H1 (cell line): ENCODE measurements at places on chromosomes 5 and 9.

DNA sequence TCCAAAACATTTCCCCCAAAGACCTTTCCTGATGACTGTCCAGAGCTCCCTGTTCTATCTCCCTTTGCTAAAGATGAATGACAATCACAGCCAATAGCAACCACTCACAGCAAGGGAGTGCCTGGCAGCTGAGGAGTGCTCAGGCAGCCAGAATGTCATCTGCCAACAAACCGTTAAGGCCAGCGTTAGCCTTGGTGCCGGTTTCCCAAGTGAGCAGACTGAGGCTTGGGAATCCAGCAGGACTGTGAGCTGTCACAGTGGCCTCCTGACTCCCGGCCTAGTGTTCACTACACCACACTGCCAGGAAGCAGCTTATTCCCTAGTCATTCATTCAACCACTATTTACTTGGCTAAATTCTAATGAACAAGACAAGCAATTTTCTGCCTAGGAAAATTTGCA, 24.7 kb downstream of the STK10 start:
- no peak for DNase-seq

DNA sequence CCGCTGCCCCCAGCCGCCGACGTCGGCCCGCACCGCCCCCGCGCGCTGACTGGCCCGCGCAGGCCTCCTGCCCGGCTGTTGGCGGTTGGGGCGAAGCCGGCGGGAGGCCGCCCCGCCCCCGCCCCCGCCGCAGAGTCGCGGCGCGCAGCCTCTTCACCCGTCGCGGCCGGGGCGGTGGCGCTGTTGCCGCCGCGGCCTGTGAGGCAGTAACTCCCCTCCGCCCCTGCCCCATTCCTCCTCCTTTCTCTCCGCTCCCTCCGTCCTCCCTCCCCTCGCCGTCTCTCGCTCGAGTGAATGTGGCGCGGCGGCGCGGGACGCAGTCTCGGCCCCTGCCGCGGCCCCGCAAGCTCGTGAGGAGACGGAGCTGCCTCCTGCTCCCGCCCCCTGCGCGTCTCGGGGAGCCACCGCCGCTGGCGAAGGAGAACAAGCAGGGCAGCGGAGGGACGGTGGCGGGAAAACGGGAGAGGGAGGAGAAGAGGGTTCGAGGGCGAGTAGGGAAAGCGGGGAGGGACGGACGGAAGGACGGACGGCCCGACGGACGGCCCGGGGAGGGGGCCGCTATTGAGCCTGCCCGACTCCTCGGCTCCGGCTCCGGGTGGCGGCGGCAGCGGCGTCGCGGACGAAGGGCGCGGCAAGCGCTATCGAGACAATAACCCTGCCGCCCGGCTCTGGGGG, 637 bp upstream of the ERBIN start:
- peak; percentile 85 for DNase-seq

GRCh38 chr5:140239939-140240700, 62.8 kb downstream of the PFDN1 start:
- DNase-seq = peak; percentile 86

- DNase-seq = no peak
Observed at GRCh38 chr5:33828626-33829308, 63.0 kb downstream of the ADAMTS12 start.
